ENCODE measurements at places on chromosomes 7 and 10.

GRCh38 chr7:73992101-73992562 lies 35.8 kb upstream of the ELN start:
- DNase-seq: no peak

GRCh38 chr10:117790179-117790578 lies 247.6 kb downstream of the EMX2 start:
- DNase-seq: peak; percentile 35

DNA sequence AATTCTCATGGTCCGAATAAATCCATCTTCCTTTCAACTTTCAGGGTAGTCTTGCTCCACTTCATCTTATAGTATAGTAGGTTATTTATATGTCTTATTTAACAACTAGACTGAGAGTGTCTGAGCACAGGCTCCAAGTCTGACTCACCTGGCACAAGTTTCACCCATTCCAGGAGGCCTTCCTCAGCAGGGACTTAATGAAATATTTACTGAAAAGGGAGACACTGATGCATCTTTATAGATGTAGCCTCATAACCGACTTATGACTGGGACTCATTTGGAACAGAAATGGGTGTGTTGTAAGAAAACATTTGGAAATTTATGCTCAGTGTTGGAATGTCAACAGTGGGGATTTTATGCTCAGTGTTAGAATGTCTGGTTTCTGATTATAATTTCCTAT lies 59.9 kb downstream of the CH25H start:
- no peak for DNase-seq

DNA sequence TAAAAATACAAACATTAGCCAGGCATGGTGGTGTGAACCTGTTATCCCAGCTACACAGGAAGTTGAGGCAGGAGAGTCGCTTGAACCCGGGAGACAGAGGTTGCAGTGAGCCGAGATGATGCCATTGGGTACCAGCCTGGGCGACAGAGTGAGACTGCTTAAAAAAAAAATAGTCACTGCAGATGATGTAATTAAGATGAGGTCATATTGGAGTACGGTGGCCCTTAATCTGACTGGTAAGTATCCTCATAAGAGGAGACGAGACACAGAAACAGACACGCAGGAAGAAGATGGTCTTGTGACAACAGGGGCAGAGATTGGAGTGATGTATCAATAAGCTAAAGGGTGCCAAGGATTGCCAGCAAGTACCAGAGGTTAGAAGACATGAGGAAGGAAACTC lies 156.0 kb downstream of the FAM107B start:
- DNase-seq: no peak

- no peak for DNase-seq
Observed at GRCh38 chr7:83996879-83997278, 197.7 kb downstream of the SEMA3A start.

DNA sequence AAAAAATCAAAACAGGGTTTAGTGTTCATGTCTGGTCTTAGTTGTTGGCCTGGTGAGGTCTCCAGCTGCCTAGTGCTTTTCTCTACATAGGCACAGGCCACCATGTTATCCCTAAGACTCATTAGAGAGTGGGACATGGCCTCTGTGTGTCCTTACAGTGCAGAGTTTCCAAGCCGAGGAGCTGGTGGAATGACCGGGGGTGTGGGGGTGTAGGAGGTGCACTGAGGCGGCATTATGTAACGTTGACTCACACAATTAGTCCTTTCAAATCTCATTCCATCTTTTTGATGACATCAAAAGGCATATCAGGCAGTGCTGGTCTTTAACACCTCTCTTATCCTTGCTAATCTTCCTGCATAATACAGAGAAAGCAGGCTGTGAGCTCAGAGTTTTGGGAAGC lies 71.3 kb downstream of the MTPN start:
- DNase-seq: no peak

- no peak for DNase-seq
Observed at GRCh38 chr7:111014079-111014478, 76.8 kb upstream of the LRRN3 start.

DNA sequence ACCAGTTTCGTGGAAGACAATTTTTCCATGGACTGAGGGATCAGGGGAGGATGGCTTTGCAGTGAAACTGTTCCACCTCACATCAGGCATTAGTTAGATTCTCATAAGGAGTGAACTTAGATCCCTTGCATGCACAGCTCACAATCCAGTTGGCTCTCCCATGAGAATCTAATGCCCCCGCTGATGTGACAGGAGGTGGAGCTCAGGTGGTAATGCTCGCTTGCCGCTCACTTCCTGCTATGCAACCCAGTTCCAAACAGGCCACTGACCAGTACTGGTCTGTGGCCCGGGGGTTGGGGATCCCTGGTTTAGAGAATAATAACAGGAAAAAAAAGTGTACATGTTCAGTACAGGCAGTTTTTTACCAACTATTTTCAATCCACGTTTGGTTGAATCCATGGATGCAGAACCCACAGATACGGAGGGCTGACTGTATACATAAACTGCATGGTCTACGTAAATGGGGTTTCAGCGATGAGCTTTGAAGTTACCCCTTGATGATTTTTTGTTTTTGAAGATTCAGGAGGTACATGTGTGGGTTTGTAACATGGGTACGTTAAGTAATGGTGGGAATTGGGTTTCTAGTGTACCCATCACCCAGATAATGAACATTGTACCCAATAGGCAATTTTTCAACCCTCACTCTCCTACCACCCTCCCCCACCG lies 24.5 kb downstream of the OGDH start:
- DNase-seq: peak; percentile 69

DNA sequence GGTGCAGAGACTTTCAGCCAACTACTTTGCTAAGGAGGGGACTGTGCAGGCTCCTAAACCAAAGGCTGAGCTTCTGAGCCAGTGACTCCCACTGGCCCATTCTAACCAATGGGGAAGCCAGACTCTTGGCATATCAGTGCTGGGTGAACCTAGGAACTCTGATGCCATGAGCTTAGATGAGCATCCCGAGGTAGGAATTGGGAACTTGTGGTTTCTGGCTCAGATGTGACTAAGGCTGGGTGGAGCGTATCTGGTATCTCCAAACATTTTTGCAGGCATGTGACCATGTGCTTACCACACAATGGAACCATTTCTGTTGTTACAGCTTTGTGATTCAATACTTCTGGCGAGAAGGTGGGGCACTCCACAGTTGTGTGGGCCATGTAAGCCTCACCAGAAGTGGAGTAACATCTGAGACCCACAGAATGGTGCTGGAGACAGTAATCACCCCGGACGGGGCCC lies 2.5 kb upstream of the AVPI1 start:
- no peak for DNase-seq

GRCh38 chr7:121401896-121402295 lies 5.8 kb upstream of the FAM3C start:
- DNase-seq: no peak

GRCh38 chr7:122511268-122511667 lies 187.6 kb downstream of the RNF133 start:
- no peak for DNase-seq

- DNase-seq: no peak
Observed at GRCh38 chr10:100551196-100551595, 15.5 kb downstream of the HIF1AN start.

DNA sequence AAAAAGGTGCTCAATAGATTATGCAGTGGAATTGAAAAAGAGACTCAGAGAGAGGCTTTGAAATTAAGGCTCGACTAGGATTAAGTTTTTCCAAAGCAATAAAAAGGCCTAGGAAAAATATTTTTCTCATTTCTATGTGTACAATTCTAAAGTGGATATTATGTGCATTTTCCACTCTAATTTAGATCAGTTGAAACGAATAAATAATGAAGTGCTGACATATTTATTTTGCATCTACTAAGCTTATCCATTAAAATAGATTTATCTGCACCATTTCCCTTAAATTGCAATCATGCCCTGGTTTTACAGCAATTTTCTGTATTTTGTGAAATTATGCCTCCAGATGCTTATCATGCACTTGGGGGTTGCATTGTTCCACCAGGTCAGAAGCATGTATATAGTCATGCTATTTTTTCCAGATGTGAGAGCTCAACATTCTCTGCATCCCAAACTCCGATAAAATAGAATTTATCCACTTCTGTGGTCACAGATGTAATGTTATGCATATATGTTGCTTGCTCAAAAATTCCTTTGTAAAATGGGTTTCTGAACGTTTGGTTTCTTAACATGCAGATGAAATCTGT lies 18.3 kb downstream of the FIGNL1 start:
- DNase-seq: no peak

DNA sequence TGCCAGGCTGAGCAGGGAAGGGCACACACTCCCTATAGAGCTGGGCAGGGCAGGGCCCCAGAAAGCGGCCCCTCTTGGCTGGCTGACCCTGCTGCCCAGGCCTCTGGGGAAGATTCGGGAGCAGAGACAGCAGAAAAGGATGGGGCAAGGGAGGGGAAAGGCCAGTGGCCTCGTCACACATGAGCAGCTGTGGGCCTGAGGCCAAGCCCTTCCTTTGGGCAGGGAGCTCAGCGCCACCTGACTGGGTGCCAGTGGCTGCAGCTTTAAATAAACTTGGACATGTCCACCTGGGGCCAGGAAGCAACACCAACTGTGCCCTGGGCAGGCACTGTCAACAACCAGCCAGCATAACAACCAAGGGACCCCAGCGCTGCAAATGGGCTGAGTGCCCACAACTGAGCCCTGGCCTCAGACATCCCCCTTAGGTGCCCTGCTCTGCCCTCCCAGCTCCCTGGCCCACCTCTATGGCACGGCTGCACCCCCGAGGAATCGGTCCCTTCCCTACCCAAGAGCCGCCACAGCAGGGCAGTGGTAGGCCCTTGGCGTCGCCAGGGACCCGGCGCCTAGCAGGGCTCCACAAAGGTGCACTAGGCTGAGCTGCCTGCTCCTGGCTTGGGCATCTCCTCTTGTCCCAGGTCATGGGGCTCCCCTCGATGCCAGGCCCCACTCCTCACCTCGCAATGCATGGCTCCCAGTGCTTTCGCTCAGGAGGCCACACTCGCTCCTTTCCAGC lies 2.6 kb downstream of the CAMK2B start:
- no peak for DNase-seq

- DNase-seq: no peak
Observed at GRCh38 chr10:35237766-35238512, 98.4 kb upstream of the CCNY start.

DNA sequence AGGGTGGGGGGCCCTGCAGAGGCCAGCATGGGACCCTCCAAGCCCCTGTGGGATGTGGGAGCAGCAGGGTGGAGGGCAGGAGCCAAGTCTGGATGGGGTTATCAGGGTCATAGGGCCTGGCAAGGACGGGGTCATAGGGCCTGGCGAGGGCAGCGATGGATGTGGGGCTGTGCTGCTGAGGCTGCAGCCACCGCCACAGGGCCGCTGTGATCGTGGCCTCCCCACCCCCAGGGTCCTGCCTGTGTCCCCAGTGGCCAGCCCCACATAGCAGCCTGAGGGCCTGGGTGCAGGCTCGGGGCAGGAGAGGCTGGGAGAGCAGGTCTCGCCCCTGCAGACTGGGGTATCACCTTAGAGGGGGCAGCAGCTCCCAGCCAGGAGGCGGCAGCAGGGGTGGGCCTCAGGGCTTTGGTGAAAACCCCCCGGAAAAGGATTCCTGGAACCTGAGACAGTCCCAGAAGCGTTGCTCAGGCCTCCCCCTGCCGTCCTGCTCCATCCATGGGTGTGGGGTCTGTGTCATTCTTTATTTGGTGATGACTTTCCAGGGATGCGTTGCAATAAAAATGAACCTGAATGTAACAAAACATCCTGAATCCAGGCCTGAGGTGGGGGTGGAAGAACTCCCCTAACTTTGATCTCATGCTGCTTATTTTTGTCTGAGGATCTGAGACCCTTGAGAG lies 107.3 kb upstream of the SHH start:
- no peak for DNase-seq

GRCh38 chr10:100569687-100570481 lies 34.1 kb downstream of the HIF1AN start:
- DNase-seq: no peak

GRCh38 chr10:32054094-32054493 lies 2.1 kb downstream of the KIF5B start:
- peak; percentile 57 for DNase-seq

- peak; percentile 78 for DNase-seq
Observed at GRCh38 chr10:68871105-68871711, 29.9 kb upstream of the DDX50 start.

GRCh38 chr7:111708072-111708471 lies 145.8 kb upstream of the IMMP2L start:
- DNase-seq: no peak

DNA sequence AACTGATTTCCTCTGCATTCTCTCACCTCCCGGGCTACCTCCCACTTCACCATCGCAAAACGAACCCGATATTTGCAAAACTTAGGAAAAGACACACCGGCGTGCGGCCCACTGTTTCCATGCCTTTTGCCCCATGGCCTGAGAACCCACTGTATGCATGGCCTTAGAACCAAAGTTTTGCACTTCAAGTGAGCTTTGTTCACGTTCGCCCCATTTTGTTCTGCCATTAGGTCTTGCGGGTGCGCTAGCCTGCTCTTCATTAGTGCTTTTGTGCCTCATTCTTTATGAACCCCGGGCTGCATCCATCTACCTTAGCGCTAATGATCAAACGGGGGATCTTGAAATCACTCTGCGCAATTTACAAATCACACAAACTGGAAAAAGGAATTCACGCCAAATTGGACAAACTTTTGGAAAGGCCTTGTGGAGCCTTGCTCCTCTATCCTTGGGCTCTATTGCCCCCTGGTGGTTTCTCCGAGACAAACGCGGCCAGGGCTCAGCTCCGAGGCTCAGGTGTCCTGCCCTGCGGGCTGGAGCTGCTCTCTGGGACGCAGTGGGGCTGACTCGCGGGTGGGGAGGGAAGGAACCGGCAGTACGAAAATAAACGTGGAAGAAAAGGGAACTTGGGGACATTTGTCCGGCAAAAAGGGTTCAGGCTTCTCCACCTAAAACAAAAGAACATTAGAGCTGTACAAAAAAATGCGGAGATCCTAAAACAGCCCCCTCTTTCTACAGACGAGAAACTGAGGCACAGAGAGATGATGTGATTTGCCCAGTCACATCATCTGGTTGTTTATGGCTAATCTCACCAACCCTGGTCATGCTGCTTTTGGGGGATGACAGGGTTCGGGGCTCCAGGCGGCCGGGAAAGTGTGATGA lies 300.4 kb upstream of the NFE2L3 start:
- DNase-seq: peak; percentile 88

DNA sequence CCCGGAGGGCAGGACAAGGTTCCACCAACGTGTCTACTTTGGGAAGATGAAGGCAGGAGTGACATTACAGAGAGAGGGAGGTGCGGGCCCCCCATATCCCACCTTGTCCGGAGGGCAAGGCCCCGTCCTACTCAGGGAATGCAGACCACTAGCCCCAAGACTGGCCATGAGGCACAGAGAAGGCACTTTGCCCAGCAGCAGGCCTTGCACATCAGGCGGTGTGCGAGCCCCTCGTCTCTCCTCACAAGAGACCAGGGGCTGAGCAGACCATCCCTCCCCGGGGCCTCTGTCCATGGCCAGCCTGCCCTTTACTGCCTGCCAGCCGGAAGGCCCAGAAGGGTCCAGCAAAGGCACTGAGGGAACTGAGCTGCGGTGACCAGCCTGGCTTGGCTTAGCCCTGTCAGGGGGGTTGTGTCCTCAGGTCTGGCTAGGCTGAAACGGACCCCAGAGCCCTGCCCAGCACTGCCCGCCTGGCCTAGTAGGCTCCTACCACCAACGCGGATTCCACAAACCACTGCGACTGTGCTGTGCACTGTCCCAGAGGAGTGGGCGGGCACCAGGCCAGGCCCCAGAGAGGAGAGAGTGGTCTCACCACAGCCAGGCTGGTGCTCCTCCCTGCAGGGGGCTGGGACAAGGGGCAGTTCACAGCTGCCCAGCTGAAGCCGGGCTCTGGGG lies 16.7 kb downstream of the CAMK2B start:
- DNase-seq: no peak
